NCI-H1048 (cell line): ENCODE measurements at places on chromosomes 3 and 15.

GRCh38 chr3:94524102-94524919, 461.4 kb downstream of the NSUN3 start:
- no peak for DNase-seq

DNA sequence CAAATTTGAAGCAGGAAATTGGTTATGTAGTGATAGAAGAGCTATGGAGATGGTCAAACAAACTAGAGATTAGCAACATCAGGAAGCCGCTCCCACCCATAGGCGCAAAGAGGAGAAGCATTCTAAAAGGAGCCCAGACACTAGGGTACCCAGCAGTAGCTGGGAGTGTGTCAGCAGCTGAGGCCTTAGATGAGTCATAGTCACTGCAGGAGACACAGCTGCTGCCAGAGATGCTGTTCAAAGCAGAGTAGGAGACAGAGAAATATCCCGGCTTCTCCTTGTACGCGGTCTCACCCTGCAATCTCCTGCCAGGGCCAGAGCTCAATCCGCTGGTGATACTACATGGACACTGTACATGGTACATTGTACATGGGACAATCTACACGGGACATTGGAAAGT, 61.9 kb downstream of the VGLL3 start:
- DNase-seq = no peak

- DNase-seq = no peak
These were observed 4.2 kb downstream of the LMAN1L start for GRCh38 chr15:74816624-74817369.

GRCh38 chr3:60669636-60670035, 581.6 kb downstream of the FHIT start:
- no peak for DNase-seq

- DNase-seq = no peak
These were observed 4.9 kb downstream of the EPB42 start for GRCh38 chr15:43215961-43216360.
